ENCODE measurements at places on chromosomes 16 and 17. TPM values are rescaled to one million over a fixed set of nuclear protein-coding genes. Genes with fewer than 3 reads are reported as not detected.

Gene PIRT
- total RNA-seq = 0.37 TPM

Gene KRT20
- not detected for total RNA-seq

Gene TMEM220
- 22.2 TPM for total RNA-seq

Gene DRC3
- 21.6 TPM for total RNA-seq

Gene CALB2
- total RNA-seq = 5.1 TPM

Gene EFNB3
- total RNA-seq = 0.93 TPM

Gene PYY
- total RNA-seq = not detected

Gene ST6GALNAC1
- 20.1 TPM for total RNA-seq

Gene HYDIN
- 54.7 TPM for total RNA-seq

Gene PABPN1L
- total RNA-seq = not detected

Gene PRSS8
- 0.79 TPM for total RNA-seq

Gene SSTR5
- not detected for total RNA-seq

Gene ZDHHC1
- total RNA-seq = 62.0 TPM

Gene C1QTNF1
- total RNA-seq = 9.8 TPM

Gene TMC6
- total RNA-seq = 20.3 TPM

Gene OR2C1
- 0.39 TPM for total RNA-seq

Gene EPX
- total RNA-seq = not detected

Gene EPOP
- total RNA-seq = 19.4 TPM

Gene CES5A
- not detected for total RNA-seq

Gene IRF8
- total RNA-seq = 14.0 TPM

Gene SLC4A1
- total RNA-seq = 0.71 TPM

Gene HID1
- total RNA-seq = 45.8 TPM

Gene CCDC154
- 18.0 TPM for total RNA-seq

Gene ZNF469
- total RNA-seq = 2.8 TPM

Gene PLLP
- total RNA-seq = 39.4 TPM

Gene C16orf89
- 2.4 TPM for total RNA-seq

Gene ZSCAN10
- 0.93 TPM for total RNA-seq

Gene KRTAP1-1
- not detected for total RNA-seq

Gene ZFP3
- total RNA-seq = 6.4 TPM

Gene KRT40
- total RNA-seq = not detected

Gene SULT1A1
- total RNA-seq = 42.6 TPM

Gene RHBDF1
- 18.3 TPM for total RNA-seq

Gene PAGR1
- 68.4 TPM for total RNA-seq

Gene CIAO3
- total RNA-seq = 59.0 TPM

Gene CIITA
- 6.3 TPM for total RNA-seq

Gene HASPIN
- 16.7 TPM for total RNA-seq

Gene VMO1
- 0.62 TPM for total RNA-seq

Gene MPP3
- total RNA-seq = 18.2 TPM

Gene MAPT
- 6.1 TPM for total RNA-seq
